Islet precursor cell (in vitro differentiated cells): ENCODE measurements at places on chromosomes 2 and 18.

- DNase-seq = no peak
Observed at GRCh38 chr2:145690183-145690778, 1170.4 kb upstream of the ZEB2 start.

GRCh38 chr2:51013933-51014526 is 17.9 kb downstream of the NRXN1 start:
- DNase-seq = no peak

DNA sequence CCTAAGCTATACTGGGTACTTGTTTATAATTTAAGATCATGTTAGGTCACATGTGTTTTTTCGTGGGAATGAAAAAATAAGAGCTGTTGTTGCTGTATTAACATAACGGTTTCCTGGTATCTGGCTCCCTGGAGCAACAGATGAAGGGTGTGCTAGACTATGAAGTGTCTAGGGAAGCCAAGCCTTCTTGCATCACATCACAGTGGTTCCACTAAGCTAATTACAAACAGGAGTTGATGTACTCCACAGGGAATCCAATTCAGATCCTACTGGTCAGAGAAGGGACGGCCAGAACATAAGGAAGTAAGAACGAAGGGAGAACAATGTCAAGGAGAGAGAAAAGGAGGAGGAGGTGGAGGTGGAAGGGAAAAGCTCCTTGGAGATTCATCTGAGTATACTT is 193.0 kb upstream of the CYP26B1 start:
- DNase-seq = no peak

DNA sequence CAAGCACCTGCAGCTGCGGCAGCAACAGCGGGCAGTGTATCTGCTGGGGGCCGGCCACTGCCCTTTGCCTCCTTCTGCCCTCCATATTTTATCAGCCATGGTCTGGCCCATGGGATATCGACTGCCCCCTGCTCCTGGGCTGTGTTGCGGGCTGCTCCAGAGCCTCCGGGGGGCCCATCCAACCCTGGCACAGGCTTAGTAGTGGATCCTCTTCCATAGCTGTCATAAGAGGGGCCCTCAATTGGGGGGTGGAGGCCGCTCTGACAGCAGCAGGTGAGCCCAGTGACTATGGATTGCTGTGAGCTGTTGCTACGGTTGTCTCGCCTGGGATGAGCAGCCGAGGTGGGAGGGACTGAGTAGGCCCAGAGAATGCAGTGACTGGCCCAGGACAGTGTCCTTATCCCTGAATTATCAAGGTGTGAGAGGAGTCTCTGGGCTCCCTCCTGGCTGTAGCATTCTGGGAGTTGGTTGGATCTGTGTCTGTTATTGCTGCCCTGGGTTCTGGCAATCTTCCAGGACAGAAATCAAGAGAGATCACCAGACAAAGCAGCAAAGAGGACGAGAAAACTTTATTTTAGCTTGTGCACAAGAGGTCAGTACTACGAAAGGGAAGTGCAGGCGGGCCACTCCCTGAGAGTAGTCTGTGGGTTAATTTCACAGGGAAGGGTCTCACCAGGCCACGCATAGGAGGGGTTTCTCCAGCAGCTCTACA is 145.1 kb downstream of the ASB1 start:
- no peak for DNase-seq

- peak; percentile 89 for DNase-seq
Observed at GRCh38 chr2:234355021-234355720, 141.7 kb downstream of the ARL4C start.

GRCh38 chr18:46053368-46054095 is 18.5 kb downstream of the PSTPIP2 start:
- DNase-seq = no peak

DNA sequence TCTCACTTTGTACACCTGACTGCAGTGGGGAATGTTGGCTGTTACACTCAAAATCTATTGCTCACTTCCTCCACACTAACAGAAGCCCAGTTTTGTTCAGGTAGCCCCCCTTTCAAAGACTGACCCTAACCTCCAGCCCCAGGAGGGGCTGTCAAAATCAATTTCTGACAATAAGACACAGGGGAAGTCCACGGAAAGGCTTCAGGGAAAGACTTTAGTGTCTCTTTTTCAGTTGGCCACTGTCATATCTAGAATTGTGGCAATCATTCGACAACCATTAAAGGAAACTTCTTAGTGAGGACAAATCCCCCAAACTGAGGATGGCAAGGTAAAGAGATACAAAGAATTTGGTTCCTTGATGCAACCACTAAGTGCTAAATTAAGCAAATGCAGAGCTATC is 59.0 kb downstream of the BARD1 start:
- no peak for DNase-seq

DNA sequence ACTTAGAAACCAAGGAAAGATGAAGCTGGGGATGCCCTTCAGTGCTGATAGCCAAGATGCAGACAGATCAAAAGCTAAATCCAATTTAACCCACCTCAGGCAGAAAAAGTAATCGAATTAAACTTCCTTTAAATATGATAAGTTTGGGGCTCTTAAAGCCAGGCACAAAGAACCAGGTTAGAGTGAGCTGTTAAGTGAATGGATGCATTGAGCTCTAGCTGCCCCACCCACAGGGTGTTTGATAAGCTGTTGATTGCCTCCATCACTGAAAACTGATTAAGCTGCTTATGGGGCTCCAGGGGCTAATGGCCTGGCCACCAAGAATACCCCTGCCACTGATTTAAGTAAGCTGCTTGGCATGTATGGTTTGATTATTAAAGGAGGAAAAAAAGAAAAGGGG is 119.8 kb downstream of the PLEKHM3 start:
- DNase-seq = no peak

GRCh38 chr2:193973781-193974180 is 1683.2 kb upstream of the SLC39A10 start:
- no peak for DNase-seq

DNA sequence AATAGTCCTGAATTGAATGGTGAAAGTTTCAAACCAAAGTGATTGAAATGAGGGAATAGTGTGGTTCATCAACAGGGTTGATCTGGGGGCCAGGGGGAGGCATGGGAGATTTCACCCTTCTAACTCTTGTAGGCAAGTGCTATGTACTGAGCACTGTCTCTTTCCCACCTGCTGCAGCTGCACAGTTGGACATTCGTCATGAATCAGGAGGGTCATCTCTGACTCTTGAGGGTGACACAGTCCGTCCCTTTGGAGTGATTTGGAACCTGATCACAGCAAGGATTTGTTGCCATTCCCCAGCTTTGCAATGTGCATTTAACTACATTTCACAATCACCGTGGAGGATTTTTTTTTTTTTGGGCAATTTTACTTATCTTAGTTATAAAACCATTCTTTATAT is 224.6 kb downstream of the PHLPP1 start:
- no peak for DNase-seq

- DNase-seq = no peak
Observed at GRCh38 chr2:52395912-52396311, 1364.0 kb upstream of the NRXN1 start.

GRCh38 chr2:50318147-50318546 is 713.8 kb downstream of the NRXN1 start:
- DNase-seq = no peak

GRCh38 chr18:31609886-31610285 is 18.2 kb downstream of the TTR start:
- DNase-seq = no peak

DNA sequence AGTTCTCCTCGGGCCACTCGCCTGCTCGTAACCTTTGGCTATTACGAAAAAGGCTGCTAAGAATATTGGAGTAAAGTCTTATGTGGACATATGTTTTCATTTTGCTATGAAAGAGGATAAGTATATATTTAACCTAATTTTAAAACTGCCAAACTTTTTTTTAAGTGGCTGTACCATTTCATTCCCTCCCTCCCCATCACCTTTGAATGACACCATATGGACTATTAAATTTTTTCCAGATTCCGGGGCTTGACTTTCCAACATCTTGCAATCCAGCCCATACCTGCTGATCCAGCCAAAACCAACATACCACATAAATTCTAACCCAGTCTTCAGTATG is 31.5 kb downstream of the REEP1 start:
- DNase-seq = no peak

DNA sequence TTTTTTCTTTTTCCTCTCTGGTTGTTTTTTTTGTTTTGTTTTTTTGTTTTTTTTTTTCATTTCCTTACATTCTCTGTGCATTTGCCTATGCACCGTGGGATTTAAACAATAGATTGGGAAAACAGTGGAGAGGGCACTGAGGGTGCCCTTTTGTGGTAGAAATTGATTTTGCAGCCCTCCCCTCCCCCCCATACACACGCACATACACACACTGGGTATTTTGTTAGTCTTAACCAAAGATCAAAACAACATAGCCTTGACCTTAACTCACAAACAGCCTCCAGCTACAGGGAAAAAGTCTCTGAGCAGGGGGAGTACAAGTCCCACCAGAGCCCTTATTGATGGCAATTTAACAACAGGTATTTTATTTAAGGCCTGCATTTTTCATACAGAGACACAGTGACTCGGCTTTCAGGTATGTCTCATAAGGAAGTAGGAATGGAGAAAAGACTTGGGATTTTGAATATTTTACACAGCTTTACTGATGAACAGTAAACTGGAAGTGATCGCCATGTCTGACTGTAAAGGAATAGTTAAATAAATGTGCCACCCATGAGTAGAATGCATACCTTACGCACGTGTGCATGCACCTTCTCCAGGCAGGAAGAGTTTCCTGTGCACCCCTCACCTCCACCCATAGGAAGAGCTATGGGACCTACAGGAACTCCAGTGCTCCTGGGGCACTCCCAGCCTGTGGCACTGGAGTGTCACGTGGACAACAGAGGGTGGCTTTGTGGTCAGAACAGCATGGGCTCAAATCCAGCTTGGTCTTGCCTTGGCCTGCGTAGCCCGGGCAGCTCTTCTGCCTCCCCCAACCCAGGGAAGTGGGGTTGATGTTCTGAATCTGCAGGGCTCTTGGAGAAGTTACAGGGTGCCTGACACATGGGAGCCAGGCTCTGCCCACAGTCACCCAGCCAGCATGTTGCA is 266.4 kb downstream of the ANAPC1 start:
- DNase-seq = no peak

DNA sequence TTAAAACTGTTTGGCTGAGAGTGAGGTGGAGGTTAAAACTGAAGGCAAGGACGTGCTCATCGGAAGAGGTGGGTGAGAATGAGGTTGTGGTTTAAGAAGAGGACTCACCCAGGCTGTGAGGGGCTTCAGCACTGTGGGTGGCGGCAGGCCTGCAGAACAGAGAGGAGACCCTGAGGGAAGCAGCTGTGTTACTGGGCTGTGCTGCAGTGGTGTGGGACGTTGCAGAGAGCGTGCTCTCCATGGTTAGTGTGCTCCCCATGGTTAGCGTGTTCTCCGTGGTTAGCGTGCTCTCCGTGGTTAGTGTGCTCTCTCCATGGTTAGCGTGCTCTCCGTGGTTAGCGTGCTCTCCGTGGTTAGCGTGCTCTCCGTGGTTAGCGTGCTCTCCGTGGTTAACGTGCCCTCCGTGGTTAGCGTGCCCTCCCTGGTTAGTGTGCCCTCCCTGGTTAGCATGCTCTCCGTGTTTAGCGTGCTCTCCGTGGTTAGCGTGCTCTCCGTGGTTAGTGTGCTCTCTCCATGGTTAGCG is 68.5 kb upstream of the NFATC1 start:
- no peak for DNase-seq

- DNase-seq = no peak
Observed at GRCh38 chr2:147657086-147658000, 187.5 kb upstream of the ACVR2A start.

DNA sequence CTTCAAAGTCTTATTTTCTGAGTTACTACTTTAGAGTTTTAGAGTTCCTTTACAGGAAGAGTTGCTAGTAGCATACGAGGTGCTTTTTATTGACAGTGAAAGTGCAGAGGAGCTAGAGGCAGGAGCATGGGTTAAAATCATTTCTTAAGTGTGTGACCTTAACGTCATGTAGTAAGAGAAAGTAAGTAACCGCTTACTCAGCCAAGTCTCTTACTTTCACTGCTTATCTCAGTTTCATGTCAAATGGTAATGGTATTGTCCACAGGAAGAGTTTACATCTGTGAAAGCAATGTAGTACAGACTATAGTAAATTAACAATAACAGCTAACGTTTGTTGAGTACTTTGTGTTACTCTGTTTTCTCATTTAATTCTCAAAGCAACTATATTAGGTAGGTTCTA is 12.6 kb downstream of the NDUFAF7 start:
- DNase-seq = no peak

DNA sequence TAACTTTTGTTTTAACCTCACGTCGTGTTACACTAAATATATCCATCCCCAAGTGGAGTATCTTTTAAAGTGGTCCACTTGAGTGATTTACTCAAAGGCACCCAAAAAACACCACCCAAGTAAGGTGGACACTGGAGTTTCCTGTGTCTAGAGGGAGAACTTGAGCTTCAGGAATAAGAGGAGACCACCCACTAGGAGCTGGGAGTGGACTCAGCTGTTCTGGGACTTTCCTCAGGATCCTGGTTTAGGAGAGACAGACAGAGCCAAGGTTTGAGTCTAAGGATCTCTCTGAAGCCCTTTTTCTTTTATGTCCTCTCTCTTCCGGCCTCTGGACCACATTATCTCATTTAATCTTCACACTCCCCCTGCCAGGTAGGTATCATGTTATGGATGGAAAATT is 150.7 kb downstream of the GBX2 start:
- DNase-seq = no peak

DNA sequence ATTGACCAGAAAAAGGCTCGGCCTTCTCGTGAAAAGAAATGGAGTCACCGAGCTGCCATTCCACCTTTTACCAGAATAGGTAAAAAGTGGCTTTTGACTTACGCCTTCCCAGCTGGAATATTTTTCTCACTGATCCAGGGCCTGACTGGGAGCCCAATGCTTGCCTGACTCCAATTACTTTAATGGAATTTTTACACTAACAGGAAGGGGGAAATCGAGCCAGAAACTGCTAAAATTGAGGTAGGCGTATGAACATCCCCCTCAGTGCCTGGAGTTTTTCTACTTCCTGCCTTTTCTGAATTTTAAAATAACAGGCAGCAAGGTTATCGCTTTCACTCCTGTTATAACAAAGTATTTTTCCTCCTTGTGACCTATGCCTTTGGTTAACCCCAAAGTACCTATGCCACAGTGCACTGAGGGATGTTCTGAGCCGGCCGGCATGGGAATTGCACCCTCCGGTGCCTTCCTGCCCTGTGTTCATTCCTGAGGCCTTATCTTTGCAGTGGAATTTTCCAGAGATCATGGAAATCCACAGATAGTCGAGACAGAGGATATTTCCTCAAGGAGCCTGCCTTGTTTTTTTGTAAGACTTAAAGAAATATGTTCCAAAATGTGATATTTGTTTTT is 18.3 kb upstream of the RPL31 start:
- DNase-seq = no peak

GRCh38 chr2:230219419-230220331 is at the start of gene SP110:
Gene SP110, minus strand, starts transcription at chr2:230219984. Its CDS starts 3,057 bp downstream, at chr2:230216927.
- DNase-seq = peak; percentile 82

DNA sequence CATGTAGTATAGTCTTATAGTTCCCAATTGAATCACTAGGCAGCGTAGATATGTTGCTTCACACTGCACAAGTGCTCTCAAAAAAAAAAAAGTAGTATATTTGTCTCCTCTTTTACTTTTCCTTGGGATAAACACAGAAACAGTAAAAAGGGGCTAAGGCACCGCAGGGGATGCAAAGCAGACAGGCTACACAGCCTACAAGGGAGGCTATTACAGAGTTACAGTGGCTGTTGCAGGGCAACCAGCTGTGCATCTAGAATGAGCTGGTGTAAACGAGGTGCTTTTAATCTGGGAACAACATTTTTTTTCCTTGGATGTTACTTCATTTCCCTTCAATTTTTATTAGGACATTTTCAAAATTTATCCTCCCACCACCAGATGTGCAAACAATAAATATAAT is 1934.7 kb upstream of the CELF4 start:
- DNase-seq = no peak
